Activated naive CD8-positive, alpha-beta T cell treated with anti-CD3 and anti-CD28 coated beads, Interleukin-2, amount 10 ng/mL, durations not matched to agents 7 days and 5 days (primary cell): ENCODE measurements at places on chromosomes 2 and 18. TPM values are rescaled to one million over a fixed set of nuclear protein-coding genes. Genes with fewer than 3 reads are reported as not detected.
A peak's percentile ranks its signal among the peaks of the same experiment; 100 is the strongest.

Gene ATP6V1B1
- not detected for total RNA-seq

DNA sequence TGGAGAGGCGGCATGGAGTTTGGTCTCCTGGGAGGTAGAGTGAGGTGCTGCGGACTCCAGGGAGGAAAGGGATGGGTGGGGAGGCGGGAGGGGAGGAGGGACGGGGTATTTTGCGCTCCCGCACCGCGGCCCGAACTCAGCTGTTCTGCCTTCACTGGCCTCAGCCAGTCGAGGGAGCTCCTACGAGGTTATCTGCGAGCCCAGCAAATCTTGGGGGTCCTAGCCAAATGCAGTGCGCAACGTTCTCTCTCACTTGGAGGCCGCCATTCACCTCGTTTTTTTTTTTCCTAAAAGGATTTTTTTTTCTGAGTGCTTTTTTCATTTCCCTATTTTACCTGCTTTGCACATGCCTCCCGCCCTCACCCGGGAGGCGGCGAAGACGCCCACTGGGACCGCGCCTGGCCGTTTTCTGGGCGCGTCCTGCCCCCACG is 877 bp upstream of the BCL2L11 start:
- peaks cover 4% of the 10 kb centered on the region for H3K36me3 ChIP-seq
- H3K27me3 ChIP-seq = peaks cover 51% of the 10 kb centered on the region
- H3K4me3 ChIP-seq = peak overlapping the region; percentile 78
- DNase-seq = no peak

- no peak overlapping the region for H3K27ac ChIP-seq
- no peak overlapping the region for H3K4me3 ChIP-seq
- DNase-seq = no peak
- H3K36me3 ChIP-seq = no peaks in the 10 kb centered on the region
- H3K4me1 ChIP-seq = no peaks in the 10 kb centered on the region
- H3K27me3 ChIP-seq = peaks cover 2% of the 10 kb centered on the region
Measured at GRCh38 chr18:45430041-45430440, 185.2 kb upstream of the SLC14A2 start.

GRCh38 chr2:121231385-121232000 is 53.5 kb downstream of the TFCP2L1 start:
- no peaks in the 10 kb centered on the region for H3K4me1 ChIP-seq
- H3K4me3 ChIP-seq = no peak overlapping the region
- no peak overlapping the region for H3K27ac ChIP-seq
- H3K27me3 ChIP-seq = no peaks in the 10 kb centered on the region
- no peak for DNase-seq

DNA sequence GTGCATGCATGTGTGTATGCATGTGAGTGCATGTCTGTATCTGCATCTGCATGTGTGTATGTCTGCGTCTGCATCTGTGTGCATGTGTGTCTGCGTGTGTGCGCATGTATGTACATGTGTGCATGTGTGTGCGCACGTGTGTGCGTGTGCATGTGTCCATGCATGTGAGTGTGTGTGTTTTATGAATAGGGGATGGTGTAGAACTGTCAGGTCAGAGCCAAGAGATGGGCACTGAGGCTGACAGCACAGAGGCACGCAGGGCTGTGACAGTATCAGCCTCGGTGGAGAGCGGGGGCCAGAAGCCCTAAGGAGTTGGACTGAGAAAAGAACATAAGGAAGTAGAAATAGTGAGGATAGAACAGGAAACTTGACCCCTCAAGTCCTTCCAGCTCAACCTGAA is 494.0 kb upstream of the MYT1L start:
- H3K4me1 ChIP-seq = no peaks in the 10 kb centered on the region
- no peak for DNase-seq
- H3K4me3 ChIP-seq = no peak overlapping the region
- peaks cover 1% of the 10 kb centered on the region for H3K27me3 ChIP-seq

DNA sequence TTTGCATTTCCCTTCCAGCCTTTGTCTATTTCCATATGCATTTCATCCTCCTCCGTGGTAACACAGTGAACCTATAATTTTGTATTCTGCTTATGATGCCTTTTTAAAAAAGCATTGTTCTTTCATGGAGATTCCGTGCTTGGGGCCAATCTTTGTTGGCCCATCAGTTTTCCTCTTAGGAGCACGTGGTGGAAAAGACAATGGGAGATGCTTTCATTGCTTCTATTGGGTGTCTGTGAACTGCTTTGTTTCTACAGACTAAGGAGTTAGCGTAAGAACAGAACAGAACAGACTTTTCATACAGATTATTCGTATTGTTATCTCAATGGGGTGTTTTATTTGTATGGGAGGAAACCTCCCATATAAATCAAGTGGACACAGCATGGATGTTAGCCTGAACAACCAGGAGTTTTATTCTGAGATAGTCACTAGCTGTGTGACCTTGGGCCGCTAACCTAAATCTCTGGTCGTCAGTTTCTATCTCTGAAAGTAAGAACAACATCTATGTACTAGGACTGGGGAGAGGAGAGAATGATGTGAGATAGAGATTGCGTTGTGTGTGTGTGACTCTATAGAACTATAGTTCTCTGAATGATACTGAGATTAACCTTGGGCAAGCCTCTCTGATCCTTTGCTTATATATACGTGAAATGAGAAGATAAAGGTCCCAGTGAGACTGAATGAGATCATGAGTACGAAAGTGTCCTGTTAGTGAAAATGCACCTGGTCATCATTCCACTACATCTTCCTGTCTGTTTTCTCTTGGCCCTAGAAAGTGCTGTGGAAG is 22.9 kb upstream of the YWHAQ start:
- no peak overlapping the region for H3K4me3 ChIP-seq
- H3K27ac ChIP-seq = no peak overlapping the region
- no peaks in the 10 kb centered on the region for H3K36me3 ChIP-seq
- peaks cover 20% of the 10 kb centered on the region for H3K27me3 ChIP-seq
- no peak for DNase-seq
- H3K4me1 ChIP-seq = peaks cover 12% of the 10 kb centered on the region
